ENCODE measurements at places on chromosomes 6 and 20. TPM values are rescaled to one million over a fixed set of nuclear protein-coding genes. Genes with fewer than 3 reads are reported as not detected.

The ZNF343 gene
- 5.7 TPM for polyA plus RNA-seq

The BCL2L1 gene
- polyA plus RNA-seq = 22.7 TPM

The ERVFRD-1 gene
- polyA plus RNA-seq = not detected

The HSPA1L gene
- polyA plus RNA-seq = 1.0 TPM

The SMIM28 gene
- polyA plus RNA-seq = not detected

The COL11A2 gene
- polyA plus RNA-seq = 1.8 TPM

The DDAH2 gene
- polyA plus RNA-seq = 81.0 TPM

The TMC2 gene
- polyA plus RNA-seq = not detected

The RNF144B gene
- 6.5 TPM for polyA plus RNA-seq

The TUBB1 gene
- 1.6 TPM for polyA plus RNA-seq

The TRAPPC3L gene
- polyA plus RNA-seq = 0.71 TPM

GRCh38 chr6:116881236-116881635, 4.2 kb downstream of the RFX6 start:
- no peaks in the 10 kb centered on the region for H3K36me3 ChIP-seq
- DNase-seq = no peak
- no peak overlapping the region for H3K27ac ChIP-seq
- H3K27me3 ChIP-seq = peaks cover 31% of the 10 kb centered on the region

DNA sequence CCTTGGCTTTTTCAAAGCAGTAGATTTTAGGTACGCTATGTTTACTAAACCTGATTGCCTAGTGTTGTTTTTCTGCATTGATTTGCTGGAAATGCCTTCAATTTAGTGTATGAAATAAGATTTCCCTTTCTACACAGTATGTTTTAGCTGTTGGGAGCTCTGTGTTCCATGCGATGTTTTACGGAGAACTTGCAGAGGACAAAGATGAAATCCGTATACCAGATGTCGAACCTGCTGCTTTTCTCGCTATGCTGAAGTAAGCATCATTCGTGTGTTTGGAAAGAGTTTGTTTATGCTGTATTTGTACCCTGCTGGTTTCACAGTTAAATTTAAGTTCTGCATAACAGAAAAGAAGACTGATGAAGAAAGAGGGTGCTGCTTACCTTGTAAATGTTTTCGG, 1.9 kb downstream of the BTBD3 start:
- peaks cover 16% of the 10 kb centered on the region for H3K36me3 ChIP-seq
- DNase-seq = no peak
- peaks cover 25% of the 10 kb centered on the region for H3K4me1 ChIP-seq
- no peak overlapping the region for H3K4me3 ChIP-seq

DNA sequence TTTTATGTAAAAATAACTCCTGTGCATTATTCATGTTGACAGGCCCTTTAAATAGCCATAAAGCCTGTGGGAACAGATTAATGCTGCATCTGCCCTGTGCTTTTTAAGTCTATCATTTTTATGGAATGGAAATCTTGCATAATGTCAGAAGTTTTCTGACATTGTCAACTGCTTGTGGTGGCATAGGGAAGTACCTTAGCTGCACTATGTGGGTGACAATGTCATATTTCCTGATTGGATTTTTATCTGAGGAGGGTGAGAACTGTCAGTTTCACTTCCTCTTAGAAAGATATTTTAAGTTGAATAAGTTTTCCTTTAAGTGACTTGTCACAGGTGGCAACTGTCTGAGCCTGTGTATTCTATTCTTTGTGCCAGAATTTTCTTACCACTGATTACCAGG, 267.9 kb downstream of the PLCB1 start:
- H3K27ac ChIP-seq = peak overlapping the region; percentile 66
- H3K27me3 ChIP-seq = no peaks in the 10 kb centered on the region
- no peaks in the 10 kb centered on the region for H3K36me3 ChIP-seq
- DNase-seq = no peak
- no peak overlapping the region for H3K4me3 ChIP-seq
- peaks cover 22% of the 10 kb centered on the region for H3K4me1 ChIP-seq

GRCh38 chr6:84770521-84770920, 6.1 kb upstream of the TBX18 start:
- H3K36me3 ChIP-seq = no peaks in the 10 kb centered on the region
- peaks cover 20% of the 10 kb centered on the region for H3K4me1 ChIP-seq
- no peak overlapping the region for H3K27ac ChIP-seq

DNA sequence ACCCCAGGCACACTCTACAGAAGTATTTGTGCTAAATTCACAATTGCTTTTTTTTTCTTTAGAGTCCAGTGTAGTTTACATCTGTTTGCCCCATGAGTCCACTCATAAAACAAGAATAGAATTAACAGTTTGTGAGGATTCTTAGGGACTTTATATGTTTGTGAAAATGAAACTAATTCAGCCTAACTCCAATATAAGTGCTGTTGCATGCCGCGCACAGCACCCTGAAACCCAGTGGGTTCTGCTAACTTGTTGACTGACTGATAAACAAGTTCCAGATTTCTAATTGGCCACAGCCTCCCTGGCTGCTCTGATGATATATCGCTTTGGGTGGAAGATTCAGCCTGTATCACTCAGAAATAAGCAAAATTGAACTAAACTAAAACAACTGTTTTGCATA, 561.4 kb downstream of the PKHD1 start:
- no peaks in the 10 kb centered on the region for H3K4me1 ChIP-seq
- no peak overlapping the region for H3K4me3 ChIP-seq
- H3K27ac ChIP-seq = no peak overlapping the region
- H3K27me3 ChIP-seq = no peaks in the 10 kb centered on the region
- DNase-seq = no peak
- H3K36me3 ChIP-seq = no peaks in the 10 kb centered on the region

GRCh38 chr6:135170238-135170637, 10.9 kb upstream of the MYB start:
- H3K4me3 ChIP-seq = no peak overlapping the region
- H3K27ac ChIP-seq = no peak overlapping the region
- no peak for DNase-seq
- H3K36me3 ChIP-seq = no peaks in the 10 kb centered on the region
- H3K4me1 ChIP-seq = no peaks in the 10 kb centered on the region

DNA sequence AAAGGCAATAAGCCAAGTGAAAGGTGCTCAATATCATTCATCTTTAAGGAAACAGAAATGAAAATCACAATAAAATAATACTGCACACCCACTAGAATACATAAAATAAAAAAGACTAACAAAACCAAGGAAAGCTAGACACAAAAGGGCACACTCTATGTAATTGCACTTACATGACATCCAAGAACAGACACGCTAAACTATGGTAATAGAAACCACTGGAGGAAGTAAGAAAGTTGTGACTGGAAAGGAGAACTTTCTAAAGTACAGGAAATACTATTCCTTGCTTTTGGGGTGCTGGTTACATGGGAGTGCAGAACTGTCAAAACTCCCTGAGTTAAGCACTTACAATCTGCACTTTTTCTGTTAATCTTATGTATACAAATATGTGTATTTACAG, 253.7 kb upstream of the RUNX2 start:
- H3K36me3 ChIP-seq = no peaks in the 10 kb centered on the region
- no peaks in the 10 kb centered on the region for H3K4me1 ChIP-seq
- H3K27ac ChIP-seq = no peak overlapping the region
- no peak for DNase-seq

DNA sequence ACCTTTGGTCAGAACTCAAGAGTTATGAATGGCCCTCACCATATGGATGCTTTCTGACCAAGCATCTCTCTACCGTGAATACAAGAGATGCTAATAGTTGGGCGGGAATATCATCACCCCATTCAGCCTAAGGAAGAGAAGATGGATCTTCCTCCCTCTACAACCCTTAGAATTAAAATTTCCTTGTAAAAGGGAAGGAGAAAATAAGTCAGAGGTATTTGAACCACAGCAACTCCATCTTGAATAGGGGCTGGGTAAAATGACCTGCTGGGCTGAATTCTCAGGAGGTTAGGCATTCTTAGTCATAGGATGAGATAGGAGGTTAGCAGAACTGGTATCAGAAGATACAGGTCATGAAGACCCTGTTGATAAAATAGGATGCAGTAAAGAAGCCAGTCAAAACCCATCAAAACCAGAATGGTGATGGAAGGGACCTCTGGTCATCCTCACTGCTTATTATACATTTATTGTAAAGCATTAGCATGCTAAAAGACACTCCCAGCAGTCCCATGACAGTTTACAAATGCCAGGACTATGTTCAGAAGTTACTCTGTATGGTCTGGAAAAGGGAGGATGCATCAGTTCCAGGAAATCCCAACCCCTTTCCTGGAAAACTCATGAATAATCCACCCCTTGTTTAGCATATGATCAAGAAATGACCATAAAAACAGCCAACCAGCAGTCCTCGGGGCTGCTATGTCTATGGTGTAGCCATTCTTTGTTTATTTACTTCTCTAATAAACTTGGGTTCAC, 101.2 kb downstream of the DTNBP1 start:
- H3K27ac ChIP-seq = no peak overlapping the region
- no peaks in the 10 kb centered on the region for H3K4me1 ChIP-seq
- H3K36me3 ChIP-seq = no peaks in the 10 kb centered on the region
- no peaks in the 10 kb centered on the region for H3K27me3 ChIP-seq
- DNase-seq = no peak

DNA sequence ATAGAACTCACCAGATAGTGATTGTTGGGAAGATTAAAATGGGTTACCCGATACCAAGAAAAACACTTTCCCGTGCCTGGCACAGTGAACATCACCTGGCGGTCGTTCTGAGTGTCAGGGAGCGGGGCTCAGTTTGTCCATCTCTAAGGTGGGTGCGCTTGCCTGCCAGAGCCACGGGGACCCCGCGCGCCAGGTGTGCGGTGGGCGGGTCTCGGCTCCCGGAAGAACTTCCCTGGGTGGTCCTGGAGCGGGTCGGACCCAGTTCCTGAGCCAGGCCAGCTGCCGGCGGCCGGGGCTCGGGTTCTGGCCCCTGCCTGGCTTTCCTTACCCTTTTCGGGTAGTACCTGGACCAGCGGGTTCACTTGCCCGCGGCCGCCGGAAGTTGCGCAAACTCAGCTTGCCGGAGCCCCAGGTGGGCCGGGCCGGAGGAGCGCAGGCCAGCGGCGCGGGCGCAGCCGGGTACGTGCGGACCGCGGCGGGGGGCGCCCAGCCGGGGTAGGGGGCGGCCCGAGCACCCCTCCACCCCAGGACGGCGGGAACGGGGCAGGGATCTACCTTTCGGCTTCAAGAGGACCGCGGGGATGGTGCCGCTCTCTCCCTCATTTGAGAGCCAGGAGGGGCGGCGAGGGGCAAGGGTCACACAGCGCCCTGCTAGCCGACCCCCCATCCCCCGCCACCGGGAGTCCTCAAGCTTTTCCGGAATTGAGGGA, 7.5 kb downstream of the FAM110A start:
- peaks cover 37% of the 10 kb centered on the region for H3K4me1 ChIP-seq
- no peaks in the 10 kb centered on the region for H3K36me3 ChIP-seq
- peak overlapping the region; percentile 33 for H3K4me3 ChIP-seq
- no peaks in the 10 kb centered on the region for H3K27me3 ChIP-seq

DNA sequence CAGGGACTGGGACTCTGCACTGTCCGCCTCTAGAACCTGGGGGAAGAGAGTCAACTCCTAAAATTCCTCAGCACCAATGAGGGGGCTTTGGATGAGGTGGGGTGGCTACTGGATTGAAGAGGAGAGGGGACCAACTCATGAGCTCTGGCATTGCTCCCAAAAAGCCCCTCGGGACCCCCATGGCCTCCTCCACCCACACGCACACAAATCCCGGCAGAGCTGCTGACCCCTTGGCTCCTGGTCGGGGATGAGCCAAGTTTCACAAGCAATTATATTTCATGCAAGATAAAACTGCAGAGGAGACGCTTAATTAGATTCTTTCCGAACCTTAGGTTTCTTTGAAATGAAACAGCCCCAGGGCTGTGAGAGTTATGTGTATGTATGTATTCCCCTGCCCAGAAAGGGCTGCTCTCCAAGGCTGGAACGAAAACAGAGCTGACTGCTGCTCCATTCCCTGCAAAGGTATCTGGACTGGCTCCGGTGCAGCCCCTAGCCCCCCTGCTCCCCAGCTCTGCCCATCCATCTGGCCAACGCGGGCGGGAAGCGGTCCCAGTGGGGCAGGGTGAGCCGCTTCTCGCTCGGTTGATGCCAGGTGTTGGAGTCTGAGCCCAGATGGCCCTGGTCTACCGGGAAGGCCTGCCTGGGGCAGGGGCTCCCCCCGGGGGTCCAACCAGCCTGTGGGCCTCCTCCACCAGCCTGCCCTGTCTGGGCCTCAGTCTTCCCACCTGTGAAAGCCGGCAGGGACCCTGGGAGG, 46.8 kb upstream of the STX16 start:
- H3K4me3 ChIP-seq = no peak overlapping the region
- no peaks in the 10 kb centered on the region for H3K4me1 ChIP-seq
- peak; percentile 61 for DNase-seq

DNA sequence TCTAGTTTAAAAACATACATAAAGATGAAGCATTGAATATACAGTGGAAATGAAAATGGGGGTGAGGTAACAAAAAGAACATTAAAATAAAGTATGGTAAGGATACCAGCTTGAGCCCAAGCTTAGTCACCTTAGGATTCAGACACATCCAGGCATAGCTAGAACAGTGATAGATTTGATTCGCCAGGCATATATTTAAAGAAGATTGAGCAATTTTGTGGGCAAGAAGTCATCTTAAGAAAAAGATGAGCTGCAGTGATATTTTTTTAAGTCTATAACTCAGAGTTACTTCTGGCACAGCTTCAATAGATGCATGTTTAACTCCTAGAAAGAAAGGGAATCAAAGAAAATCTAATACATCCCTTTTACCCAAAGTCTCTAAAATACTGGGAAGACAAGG, 97.9 kb downstream of the BMP5 start:
- no peaks in the 10 kb centered on the region for H3K4me1 ChIP-seq
- no peak overlapping the region for H3K27ac ChIP-seq
- DNase-seq = no peak
- H3K36me3 ChIP-seq = no peaks in the 10 kb centered on the region
- H3K4me3 ChIP-seq = no peak overlapping the region

DNA sequence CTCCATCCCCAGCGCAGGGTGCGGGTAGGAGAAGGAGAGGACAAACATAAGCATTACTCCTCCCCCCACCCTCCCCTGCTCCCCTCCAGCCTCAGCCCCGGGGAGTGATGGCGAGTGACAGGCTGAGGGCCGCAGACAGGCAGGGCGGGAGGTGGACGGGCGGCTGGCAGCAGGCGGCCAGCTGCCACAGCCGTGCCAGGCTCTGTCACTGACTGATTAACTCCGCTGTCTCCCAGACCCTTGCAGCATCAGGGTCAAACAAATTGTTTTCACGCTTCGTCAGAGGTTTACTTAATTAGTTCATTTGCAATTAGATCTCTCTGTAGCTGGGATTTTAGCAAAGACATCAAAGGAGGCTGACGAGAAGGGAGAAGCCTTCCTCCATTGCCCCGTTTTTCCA, 41.9 kb downstream of the FOXP4 start:
- no peaks in the 10 kb centered on the region for H3K27me3 ChIP-seq
- H3K4me1 ChIP-seq = peaks cover 1% of the 10 kb centered on the region
- no peak overlapping the region for H3K27ac ChIP-seq
- H3K4me3 ChIP-seq = no peak overlapping the region
- DNase-seq = no peak
- H3K36me3 ChIP-seq = peaks cover 10% of the 10 kb centered on the region

GRCh38 chr6:17204533-17204932, 76.6 kb upstream of the RBM24 start:
- DNase-seq = no peak
- no peaks in the 10 kb centered on the region for H3K27me3 ChIP-seq
- H3K4me3 ChIP-seq = no peak overlapping the region
- no peaks in the 10 kb centered on the region for H3K36me3 ChIP-seq
- H3K4me1 ChIP-seq = no peaks in the 10 kb centered on the region
- H3K27ac ChIP-seq = no peak overlapping the region

Data from spleen (tissue), 13 donors.